ENCODE measurements at places on chromosomes 2 and 18.

- DNase-seq, result no peak
These were observed 782.6 kb upstream of the FSHR start for GRCh38 chr2:49936965-49937364.

- no peak for DNase-seq
These were observed 17.9 kb upstream of the AOX1 start for GRCh38 chr2:200567932-200568331.

- no peak for DNase-seq
These were observed 212.7 kb downstream of the DYM start for GRCh38 chr18:49247781-49248180.

DNA sequence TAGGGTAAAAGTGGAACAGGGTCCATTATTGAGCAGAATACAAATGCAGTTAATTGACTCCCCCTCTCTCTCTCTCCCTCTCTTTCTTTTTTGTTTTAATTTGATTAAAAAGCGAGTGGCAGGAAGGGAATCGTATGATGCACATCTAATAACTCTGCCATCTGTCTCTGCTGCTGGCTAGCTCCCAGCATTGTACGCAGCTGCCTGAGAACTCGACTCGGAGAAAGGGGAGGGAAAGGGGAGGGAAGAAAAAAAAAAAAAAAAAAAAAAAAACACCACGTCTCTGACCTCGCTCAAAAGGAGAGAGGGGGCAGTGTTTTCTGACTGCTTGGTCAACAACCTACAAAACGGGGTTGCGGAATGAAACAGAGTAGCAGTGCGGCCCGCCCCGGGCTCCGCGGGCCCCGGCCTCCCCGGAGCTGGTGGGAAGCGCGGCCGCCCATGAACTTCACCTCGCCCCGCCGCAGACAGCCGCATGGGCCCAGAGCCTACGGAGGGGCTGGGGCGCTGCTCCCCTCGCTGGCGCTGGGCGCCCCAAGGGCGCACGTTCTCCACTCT, 265.7 kb downstream of the TCF4 start:
- peak; percentile 50 for DNase-seq

DNA sequence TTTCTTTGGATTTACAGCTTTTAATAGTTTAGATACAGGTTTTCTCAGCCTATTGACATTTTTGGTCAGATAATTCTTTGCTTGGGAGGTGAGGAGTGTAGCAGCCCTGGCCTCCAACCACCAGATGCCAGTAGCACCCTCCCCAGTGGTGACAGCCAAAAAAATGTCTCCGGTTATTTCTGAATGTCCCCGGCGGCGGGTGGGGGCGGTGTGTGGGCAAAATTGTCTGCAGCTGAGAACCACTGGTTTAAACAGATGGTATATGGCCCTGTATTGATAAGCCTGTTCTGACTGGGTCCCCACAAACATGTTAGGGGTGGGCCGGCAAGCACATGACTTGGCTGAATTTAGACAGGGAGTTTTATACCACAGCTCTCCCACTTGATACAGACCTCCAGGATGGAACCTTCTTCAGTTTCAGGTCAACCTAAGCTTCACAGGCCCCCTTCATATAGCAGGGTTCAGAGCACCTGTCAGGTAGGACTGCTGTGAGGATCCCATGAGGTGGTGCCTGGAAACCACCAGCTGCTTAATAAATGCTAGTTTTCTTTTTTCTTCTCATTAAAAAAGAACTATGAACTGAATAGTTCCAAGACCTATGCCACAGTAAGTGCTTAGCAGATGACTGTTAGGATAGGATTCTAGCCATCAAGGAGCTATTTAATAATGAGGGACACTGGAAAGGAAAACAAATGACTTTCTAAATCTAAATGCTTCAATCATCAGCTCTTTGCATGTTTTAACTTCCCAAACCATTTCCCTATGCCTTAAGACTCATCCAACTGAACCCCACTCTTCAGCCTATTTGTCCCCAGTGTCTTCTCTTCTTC, 18.1 kb downstream of the LPIN2 start:
- peak; percentile 9 for DNase-seq

GRCh38 chr2:23940718-23941620, 706 bp downstream of the UBXN2A start:
- no peak for DNase-seq

All from endothelial cell (in vitro differentiated cells).